Stimulated activated CD8-positive, alpha-beta memory T cell treated with anti-CD3 and anti-CD28 coated beads, Interleukin-7, amount 100 ng/mL, for 1 hour (primary cell): ENCODE measurements at places on chromosomes 16 and 17.

- DNase-seq, result no peak
These were observed 36.0 kb downstream of the ITFG1 start for GRCh38 chr16:47424846-47425245.

DNA sequence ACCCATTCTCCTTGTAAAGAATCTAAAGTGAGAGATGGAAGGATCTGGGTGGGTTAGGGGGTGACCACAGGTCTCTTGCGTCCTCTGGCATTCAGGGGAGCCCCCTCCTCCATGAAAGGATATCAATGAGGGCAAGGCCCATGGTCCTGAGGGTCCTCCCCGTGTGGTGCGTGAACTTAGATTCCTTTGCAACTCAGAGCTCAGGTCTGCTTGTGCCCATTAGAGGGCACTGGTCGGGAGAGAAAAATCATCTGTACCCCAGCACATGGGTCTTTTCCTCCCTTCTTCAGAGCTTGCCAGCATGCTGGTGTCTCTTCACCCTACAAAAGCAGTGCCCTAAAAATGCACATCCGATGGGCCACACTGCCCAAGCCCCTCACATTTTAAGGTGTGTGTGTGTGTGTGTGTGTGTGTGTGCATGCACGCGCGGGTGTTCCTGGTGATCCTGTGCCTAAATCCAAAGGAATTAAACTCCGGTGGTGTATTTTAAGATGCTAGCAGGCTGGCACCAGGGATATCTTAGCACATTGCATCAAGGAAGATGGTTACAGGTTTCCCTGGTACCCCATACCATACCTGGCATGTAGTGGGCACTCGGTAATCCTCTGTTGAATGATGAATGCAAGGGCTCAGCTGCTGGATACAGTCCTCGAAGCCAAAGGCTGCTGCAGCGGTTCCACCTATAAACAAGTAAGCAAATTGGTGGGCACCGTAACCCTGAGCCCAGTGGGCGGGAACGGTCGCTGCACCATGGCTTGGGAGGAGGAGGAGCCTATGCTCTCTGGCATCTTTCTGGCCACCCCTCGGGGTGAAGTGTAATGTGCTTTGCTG is 4.7 kb downstream of the C1QTNF1 start:
- DNase-seq, result no peak

- DNase-seq, result no peak
These were observed 38.9 kb upstream of the C1QL1 start for GRCh38 chr17:45006927-45007461.

DNA sequence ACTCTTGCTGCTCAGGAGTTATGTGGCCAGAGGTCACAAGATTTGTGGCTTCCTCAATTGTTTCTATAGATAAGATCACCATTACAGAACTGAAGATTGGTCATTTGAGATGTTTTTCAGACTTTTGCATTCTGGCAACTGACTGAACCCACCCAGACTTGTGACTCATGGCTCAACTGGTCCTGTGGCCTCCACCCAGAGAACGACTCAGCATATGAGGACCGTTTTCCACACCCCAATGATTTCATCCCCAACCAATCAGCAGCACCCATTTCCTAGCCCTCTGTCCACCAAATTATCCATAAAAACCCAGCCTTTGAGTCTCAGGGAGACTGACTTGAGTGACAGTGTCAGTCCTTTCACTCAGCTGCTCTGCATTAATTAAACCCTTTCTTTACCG is 143.2 kb upstream of the ASIC2 start:
- DNase-seq, result no peak

DNA sequence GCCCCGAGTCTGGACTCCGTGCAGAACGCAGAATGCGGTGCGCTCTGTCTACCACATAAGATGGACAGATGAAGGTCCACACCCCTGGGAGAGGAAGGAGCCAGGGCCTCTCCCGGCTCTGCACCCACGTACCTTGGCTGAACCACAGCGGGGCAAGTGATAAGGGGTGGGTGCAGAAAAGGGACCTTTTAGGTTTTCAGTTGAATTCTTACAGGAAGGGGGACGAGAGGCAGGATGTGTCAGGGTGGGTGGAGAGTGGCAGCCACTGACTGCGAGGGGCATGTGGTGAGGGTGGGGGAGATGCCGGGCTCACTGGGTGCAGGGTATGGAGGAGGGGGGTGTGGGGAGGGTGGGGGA is 372 bp downstream of the CD300A start:
- no peak for DNase-seq

- no peak for DNase-seq
These were observed 15.7 kb upstream of the RPL38 start for GRCh38 chr17:74187761-74188160.

GRCh38 chr17:37493249-37494027 is 3.7 kb downstream of the DUSP14 start:
- no peak for DNase-seq

DNA sequence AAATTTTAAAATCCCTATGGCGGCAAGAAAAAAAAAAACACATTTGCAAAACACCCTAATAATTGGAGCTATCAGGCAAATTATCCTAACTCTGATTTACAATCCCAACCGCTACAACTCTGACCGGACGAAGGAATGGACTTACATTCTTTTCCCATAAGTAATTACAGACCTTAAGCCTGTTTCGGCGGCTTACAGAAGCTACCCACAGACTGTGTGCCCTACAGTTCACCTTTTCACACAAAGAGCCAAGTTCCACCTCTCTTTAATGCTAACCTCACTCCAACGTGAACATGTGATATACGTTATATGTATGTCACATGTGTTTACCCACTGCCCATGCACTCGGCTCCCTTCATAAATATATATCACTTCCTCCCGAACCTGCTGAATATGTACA is 8.7 kb upstream of the MEAK7 start:
- no peak for DNase-seq

GRCh38 chr16:89708481-89708931 is 7.0 kb upstream of the SPATA2L start:
- no peak for DNase-seq

- no peak for DNase-seq
These were observed 27.4 kb upstream of the LYRM9 start for GRCh38 chr17:27920569-27920968.

- DNase-seq, result no peak
These were observed 66.2 kb downstream of the IQCK start for GRCh38 chr16:19784183-19784736.

- no peak for DNase-seq
These were observed 109.6 kb downstream of the C16orf78 start for GRCh38 chr16:49483251-49483650.

GRCh38 chr17:45940293-45940692 is 45.9 kb downstream of the MAPT start:
- DNase-seq, result no peak

- no peak for DNase-seq
These were observed 54.5 kb upstream of the ADORA2B start for GRCh38 chr17:15890279-15890892.

DNA sequence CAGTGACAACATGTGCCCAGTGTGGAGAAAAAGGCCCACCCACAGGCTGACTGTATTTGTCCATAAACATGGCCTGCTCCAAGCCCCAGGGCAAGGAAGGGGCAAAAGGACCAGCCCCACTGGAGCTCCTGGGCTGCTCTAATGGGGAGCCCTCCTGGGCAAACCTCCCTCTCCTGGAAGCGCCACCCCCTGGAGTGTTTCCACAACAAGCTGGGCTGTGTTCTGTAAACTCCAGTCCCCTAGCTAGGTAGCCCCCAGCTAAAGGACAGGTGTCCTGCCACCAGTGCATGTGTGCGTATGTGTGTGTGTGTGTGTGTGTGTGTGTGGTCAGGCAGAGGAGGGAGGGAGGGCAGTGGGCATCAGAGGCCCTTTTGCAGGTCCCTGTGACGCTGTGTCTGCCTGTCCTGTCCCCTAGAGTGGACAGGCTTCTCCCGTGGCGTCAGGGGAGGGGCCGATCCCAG is 11.3 kb upstream of the STAC2 start:
- DNase-seq, result no peak

- no peak for DNase-seq
These were observed 216.0 kb downstream of the ZNF423 start for GRCh38 chr16:49639739-49640431.

DNA sequence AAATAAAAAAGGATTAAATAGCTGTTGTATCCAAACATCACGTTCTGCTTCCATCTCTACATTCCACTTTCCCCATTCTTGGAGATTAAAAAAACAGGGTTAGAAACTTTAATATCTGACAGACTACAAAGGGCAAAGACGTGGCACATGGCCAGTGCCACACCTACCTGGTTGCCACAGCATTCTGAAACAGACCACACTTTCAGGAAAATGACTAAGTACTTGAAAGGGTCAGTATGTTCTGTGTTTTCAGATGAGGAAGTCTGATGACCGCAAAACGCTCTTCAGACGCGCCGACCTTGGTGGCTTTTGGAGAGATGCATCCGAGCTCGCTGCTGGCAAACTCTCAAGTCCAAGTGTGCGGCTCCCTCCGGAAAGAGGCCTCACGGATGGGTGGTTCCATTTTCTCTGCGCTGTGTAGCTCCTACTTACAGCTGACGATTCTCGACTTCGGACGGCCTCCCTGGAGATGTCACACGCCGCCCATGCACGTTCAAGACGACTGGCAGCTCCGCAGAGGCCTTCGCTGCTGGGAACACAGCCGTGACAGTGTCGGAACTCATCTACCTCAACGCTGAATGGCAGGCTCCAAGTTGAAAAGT is 15.5 kb downstream of the MAP1LC3B start:
- DNase-seq, result no peak

GRCh38 chr16:14486520-14487303 is 143.3 kb downstream of the PARN start:
- no peak for DNase-seq

DNA sequence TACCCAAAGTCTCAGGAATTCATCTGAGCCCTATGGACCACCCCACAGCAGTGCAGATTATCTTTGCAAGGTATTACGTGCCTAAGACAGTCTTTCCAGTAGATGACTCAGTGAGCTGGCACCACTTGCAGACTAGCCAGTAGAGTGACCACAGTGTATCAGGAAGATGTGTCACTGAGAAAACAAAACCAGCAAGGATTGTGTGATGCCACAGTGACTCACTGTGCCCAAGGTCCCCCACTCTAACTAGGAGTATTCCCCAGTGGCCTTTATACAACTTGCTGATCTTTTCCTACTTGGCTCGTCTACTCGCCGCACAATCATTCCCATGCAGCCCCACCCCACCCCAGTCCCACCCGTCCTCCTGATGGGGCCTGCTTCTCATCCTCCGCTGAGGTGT is 26.8 kb upstream of the PRKCA start:
- no peak for DNase-seq

GRCh38 chr16:23235176-23235575 is 52.6 kb downstream of the SCNN1G start:
- DNase-seq, result no peak
